ENCODE measurements at places on chromosomes 3 and 15.

- no peak for DNase-seq
Observed at GRCh38 chr3:46628901-46629369, 16.6 kb downstream of the FAM240A start.

- DNase-seq: no peak
Observed at GRCh38 chr3:38573556-38573955, 75.9 kb downstream of the SCN5A start.

DNA sequence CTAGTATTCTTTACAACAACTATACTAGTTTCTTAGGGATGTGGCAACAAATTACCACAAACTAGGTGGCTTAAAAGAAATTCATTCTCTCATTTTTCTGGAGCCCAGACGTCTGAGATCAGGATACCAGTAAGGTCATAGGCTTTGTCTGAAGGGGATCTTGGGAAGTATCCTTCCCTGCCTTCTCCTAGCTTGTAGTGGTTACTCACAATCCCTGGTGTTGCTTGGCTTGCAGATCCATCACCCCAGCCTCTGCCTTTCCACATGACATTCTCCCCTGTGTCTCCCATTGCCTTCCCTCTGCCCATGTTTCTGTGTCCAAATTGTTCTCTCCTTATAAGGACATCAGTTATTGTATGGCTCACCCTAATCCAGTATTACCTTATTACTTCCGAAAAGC is 24.3 kb upstream of the CLDN1 start:
- DNase-seq: peak; percentile 38

DNA sequence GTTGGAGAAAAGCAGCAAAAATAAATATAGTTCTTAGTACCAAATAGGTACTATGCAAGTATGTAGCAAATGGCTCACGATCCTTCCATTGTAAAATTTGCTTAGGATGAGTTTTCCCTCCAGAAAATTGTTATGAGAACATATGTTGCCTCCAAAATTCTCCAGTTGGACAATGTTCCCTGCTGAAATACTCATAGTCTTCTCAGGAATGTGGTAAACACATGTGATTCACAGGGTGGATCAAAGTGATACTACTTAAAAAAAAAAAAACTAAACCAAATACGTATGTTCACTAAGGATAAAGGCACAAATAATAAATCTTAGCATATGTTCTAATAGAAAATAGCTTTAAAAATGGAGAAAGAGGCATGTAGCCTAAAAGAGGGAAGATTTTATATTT is 84.3 kb upstream of the ZNF385D start:
- no peak for DNase-seq

- DNase-seq: no peak
Observed at GRCh38 chr3:145191543-145191942, 969.4 kb downstream of the PLOD2 start.

DNA sequence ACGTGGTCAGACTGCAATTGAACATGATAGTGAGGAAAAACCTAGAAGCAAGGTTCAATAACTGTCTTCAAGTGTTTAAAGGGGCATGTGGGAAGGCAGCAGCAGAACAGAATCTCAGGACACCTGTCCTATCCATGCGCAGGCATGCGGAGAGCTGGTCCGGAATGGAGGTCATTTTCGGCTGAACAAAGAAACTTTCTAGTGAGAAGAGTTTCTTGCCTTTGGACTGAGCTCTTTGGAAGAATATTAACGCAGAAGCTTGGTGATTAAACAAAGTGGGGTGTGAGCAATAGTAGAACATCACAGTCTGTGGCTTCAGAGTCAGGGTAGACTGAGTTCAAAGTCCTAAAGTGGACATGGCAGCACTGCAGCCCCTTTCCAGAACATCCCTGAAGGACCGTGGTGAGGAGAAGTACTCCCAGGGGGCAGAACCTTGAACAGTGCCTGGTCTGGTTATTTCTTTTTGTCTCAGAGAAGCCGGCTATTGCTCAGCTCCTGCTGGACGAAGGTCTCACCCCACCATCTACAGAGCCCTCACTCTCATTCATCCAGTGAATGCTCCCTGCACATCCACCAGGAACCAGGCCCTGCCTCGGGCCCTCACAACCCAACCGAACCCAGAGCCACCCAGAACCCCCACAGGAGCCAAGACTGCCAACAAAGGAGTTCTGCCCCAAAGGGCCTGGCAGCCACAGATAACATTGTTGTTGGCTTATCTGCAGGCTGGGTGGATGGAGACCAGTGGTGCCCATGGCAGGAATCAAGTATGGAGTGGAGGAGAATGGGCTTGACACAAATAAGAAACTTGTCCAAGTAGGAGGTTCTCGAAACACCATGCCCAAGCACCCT is 2.8 kb upstream of the SSUH2 start:
- no peak for DNase-seq

DNA sequence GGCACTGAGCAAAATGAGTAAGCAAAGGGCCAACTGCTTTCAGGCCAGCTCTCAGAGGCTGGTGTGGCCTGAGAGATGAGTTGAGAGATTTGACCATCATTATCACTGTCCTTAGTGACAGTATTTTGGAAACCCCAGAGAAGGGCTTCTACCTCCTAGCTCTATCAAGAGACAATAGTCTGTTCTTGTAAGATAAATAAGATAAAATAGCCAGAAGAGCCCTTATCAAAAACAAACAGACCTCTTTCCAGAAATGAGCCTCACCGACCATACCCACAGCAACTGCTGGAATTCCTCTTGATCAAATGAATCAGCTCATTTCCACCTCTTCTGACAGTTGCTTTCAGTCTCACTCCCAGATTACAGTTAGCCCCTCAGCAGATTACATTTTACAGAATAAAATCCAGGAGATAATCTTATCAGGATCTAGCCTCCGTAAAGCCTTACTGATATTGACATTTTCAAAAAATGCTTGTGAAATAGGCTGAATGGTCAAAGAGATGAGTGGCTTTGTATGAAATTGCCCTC is 4.5 kb downstream of the HDC start:
- DNase-seq: no peak

DNA sequence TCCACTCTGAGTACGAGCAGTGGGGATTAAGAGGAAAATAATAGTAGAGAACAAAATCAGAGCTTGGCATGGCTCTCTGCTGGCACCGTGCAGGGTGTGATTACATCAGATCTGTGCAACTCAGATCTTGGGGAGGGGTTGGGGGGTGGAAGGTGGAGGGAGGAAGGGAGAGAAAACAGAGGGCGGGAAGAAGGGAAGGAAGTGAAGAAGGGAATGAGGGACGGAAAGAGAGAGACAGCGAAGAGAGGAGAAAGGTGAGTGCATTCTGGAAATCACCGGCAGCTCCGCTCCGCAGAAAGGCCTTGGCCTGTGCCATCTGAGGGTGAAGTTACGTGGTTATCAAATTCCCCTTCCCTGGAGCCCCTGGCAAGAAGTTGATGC is 31.0 kb upstream of the ADAMTS17 start:
- DNase-seq: no peak

DNA sequence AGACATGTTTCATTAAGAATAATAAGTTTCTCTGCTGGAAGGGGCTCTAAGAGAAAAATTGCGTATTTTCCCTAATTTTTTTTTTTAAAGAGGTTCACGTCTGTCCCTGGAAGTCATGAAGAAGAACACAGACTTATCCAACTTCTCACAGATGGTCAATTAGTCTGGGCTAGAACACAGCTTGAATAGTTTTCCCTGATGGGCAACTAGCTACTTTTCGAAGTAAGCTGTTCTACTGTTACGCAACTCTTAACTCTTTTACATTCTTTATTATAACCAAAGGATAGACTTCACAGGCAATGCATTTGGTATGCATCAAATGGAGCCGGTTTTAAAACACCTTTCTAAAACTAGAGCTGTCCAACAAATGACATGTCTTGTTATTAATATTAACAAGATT is 144.2 kb upstream of the TNIK start:
- no peak for DNase-seq

- DNase-seq: no peak
Observed at GRCh38 chr3:46947546-46947901, 29.0 kb downstream of the CCDC12 start.

GRCh38 chr15:71136793-71137518 is 21.7 kb downstream of the THSD4 start:
- DNase-seq: peak; percentile 11

GRCh38 chr3:78846718-78847117 is 921.1 kb downstream of the ROBO1 start:
- peak; percentile 56 for DNase-seq

DNA sequence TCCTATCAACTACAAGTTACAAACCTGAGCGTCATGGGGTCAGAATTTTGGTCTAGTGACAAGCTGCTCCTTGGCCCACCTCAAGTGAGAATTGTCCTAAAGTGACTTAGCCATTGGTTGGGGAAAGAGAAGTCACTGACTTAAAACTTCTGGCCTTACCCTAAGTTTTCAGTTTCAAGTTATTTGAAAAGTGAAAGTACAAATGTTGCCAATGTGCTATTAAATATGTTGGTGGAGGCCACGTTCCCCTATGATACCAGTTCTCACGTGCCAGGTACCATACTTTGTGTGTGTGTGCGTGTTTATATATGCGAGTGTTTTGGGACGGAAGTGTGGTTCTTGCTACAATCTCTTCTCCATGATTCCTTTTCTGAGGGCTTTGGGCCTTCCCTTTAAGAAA is 22.6 kb upstream of the RASGRP1 start:
- no peak for DNase-seq

DNA sequence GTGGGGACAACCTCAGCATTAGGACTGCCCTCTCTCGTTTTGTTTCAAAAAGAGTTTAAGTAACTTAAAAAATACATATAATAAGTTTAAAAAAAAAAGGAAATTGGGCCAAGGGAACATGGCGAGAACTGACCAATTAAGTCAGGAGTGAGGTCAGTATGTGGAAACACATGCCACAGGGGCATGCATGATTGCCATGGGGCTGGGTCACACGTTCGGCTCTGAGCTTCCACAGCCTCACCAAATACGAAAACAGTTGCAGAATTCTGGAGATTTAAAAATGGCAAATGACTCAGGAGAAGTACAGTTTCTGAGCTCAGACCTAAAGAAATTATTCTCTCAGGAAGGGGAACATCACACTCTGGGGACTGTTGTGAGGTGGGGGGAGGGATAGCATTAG is 24.1 kb downstream of the PDE8A start:
- DNase-seq: no peak

DNA sequence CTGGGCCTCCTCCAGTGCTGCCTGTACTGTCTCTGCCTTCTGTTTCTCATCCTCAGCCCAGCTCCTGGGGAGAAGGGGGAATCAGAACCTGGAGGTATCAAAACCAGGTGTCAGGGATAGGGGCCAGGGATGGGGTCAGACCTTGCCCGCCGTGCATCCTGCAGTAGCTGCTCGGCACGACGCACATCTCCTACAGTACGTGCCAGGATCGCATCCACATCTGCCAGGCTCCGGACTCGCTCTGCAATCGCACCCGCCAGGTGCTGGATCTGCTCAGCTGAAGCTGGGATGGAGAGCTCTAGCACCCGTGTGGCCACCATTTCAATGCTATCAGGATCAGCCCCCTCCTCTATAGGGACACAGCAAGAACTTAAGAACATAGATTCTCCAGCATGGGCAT is 1.4 kb upstream of the USP19 start:
- no peak for DNase-seq

GRCh38 chr3:151085889-151086483 is 522 bp downstream of the MED12L start:
- DNase-seq: peak; percentile 31

- peak; percentile 73 for DNase-seq
Observed at GRCh38 chr3:53134631-53135232, 4.5 kb upstream of the RFT1 start.

DNA sequence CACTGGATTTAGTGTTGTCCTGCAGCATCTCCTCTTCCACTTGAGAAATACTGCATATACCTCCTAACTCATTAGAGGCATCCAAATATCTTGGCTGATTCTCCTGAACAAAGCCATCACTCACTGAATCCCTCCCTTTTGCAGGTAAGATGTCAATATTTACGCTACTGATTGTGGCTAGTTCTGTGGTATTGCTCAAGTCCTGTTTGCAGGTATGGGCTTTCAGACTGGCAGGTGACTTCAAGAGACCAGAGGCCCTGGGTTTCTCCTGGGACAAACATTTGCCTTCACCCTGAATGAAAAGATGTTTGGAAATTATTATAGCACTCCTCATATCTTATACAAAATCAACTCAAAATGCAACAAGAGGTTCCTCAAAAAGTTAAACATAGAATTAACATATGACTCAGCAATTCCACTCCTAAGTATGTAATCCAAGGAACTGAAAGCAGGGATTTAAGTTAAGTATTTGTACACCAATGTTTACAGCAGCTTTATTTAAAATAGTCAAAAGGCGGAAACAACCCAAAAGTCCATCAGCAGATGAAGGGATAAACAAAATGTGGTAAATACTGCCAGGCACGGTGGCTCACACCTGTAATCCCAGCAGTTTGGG is 18.6 kb downstream of the NEK4 start:
- DNase-seq: peak; percentile 41

DNA sequence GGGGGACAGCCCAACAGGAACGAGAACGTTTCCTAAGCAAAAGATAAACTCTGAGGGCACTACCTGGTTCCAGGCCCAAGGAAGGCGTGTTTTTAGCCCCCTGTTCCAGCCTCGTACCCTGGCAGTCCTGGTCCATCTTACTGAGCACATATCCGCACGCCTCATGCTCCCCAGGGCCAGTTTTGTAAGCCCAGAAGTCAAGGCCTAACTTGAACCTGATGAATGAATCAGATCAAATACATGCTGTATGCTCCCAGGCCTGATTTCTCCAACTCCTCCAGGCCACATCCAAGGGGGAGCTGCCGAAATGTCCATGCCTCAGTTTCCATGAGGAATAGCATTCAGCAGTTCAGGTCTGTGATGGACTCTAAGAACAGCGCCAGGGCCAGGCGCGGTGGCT is 14.3 kb upstream of the DOCK3 start:
- DNase-seq: no peak

DNA sequence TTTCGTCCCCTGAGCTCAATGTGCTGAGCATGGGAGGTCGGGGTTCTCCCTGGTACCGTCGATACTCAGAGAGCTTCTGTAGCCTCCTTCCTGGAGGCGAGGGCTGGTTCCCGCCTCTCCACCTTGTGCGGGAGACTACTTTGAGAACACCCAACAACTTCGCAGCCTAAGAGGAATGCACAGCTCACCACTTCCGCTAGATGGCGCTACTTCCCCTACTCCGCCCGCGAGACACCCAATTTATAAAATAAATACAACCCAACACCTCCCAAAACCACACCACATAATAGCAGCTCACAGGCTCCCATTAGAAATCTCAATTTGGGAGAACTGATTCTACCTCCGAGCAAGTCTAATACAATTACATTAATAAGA is 1.2 kb downstream of the RGMA start:
- peak; percentile 26 for DNase-seq

DNA sequence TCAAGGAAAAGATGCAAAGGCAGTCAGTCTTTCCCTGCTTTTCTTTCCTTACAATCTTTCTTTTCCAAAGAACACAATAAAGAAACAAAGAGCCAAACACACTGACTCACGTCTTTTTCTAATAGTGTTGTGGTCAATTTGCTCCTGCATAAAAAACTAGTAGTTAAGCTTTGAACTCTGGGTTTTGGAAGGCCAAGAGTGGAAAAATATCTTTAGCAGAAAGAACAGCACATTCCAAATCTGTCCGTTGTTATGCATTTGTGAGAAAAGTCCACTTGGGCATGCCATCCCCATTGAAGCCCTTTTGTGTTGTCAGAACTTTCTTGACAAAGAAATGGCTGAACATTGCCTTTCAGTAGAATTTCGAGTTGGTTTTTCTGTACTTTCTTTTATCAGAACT is 18.2 kb downstream of the COL8A1 start:
- no peak for DNase-seq
